ENCODE measurements at places on chromosomes 7 and 10.

DNA sequence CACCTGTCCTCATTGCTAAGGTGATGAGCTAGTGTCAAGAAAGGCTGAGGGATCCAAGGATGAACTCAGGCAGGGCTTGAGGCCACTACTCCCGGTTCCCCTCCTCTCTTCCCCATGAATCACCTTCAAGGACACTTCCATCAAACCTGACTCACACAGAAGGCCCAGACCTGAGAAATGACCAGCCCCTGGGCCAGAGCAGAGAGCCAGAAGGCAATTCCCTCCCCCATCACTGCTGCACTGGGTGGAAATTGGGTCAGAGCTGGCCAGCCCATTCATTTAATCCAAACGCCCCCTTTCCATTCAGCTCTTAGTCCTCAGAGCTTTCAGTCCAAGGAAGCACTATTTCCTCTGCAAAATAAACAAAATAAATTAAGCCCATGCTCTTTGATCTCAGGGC is 182.0 kb downstream of the KCNMA1 start:
- no peak for DNase-seq

DNA sequence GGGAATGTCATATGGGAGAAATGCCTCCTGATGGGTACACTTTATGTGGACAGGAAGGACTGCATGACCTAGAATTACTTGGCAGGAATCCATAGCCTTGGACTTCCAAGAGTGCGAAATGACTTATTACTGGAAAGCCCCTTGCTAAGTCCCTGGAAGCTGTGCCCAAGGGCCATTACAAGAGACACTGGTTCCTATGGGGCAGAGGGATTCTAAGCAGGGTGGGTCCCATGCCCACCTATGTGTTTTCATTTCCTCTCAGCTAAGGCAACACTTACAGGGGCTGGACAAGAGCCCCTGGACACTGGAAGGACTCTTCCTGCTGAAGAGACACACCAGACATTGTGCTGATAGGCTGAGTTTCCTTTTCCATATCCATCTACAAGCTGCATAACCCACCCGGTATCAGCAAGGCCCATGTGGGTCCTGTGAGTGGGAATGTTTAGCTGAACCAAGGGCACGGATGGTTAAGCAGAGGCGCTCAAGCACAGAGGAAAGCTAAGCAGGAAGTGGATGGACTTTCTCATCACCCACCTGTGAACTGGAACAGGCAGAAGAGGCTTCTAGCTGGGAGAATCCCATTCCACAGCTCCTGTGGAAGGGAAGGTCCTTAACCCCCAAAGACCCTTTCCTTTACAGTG is 56.2 kb downstream of the XPNPEP1 start:
- DNase-seq = no peak

DNA sequence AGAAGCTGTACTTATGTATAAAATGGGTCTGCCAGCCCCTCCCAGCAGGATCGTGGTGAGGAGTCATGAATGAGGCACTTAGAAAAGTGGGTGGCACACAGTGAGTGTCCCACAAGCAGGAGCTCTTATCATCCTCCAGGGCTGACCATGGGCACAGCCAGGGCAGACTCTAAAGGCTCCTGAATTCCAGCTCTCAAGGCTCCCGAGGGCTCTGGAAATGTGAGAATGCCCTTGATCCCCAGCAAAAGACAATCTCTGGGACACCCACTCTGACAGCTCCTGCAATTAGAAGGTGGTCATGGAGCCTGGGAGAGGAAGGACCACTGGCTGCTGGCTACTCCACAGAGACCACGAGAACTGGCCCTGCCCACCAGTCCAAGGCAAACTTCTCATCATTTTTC is 1.6 kb downstream of the VSTM4 start:
- no peak for DNase-seq

GRCh38 chr7:30178748-30179436 is 44.1 kb downstream of the MTURN start:
- no peak for DNase-seq

GRCh38 chr10:113348694-113349093 is 204.2 kb upstream of the HABP2 start:
- DNase-seq = no peak

GRCh38 chr10:78759456-78760120 is 309.2 kb upstream of the ZMIZ1 start:
- no peak for DNase-seq

GRCh38 chr7:28873365-28873764 is 84.8 kb downstream of the TRIL start:
- DNase-seq = no peak

DNA sequence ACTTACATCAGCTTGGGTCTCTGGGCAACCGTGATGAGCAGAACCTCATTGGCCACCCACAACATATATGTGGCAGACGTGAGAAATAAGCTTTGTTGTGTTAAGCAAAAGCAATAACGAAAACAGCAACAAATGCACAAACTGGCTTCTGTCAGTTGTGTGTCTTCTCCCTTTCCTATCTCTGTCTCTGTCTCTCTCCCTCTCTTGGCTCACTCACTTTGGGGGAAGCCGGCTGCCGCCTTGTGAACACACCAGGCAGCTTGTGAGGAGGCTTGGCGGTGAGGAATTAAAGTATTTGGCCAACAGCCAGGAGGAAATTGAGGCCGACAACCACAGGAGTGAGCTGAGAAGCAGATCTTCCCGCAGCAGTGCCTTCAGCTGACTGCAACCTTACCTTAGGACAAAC is 21.9 kb upstream of the CDCA7L start:
- no peak for DNase-seq

DNA sequence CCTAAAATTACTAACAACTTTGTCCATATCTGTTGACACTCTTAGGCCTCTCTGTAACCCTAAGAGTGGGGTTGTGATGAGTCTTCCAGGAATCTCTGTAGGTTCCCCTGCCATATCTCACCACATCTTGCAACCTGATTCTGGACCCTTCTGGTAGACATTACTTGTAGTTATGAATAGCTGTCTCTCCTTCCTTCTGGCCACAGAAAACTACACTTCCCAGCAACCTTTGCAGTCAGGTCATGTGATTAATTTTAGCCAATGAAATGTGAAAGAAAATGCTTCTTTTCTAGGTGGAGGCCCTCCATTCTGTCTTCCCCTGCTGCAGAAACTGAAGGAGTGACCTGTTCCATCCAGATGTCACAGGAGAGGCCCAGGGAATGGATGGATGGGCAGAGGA is 147.6 kb upstream of the AOAH start:
- DNase-seq = no peak

- DNase-seq = no peak
Observed at GRCh38 chr10:88114368-88114767, 250.9 kb downstream of the PTEN start.

- DNase-seq = no peak
Observed at GRCh38 chr7:19015098-19015497, 102.3 kb downstream of the TWIST1 start.

DNA sequence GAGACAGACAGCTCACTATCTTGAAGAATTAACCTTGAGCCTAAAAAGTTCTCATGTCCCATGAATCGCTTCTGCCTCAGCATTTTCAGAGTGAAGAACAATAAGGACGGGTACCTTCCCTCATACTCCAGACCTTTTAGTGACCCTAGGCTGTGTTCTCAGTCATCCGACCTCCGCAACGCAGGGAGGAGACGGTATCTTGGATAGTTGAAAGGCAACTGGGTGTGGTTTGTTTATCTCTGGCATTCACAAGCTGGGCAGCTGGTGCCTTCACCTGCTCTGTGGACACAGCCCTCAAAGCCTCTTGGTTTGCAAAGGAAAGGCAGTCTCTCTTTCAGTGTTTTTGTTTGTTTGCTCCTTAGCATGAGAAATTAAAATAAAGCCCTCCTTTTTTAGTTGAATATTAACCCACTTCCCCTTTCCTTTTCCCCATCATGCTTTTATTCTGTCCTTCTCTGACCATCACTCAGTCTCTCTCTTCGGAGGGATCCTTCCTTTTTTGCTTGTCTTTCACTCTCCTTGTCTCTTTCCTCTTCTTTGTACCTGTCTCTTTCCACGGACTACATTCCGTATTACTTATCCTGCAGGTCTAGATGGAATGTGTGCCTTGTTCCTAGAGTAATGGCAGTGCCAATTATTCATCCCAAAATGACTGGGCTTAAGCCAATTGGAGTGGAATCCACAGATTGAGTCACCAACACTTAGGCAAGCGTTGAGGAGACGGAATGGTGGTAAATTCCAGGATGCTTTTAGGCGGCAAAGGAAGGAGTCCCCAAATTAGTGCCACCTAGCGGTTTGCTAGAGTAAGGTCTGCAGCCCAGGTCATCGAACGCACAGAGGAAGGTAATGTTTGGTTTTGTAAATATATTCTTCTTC is 45.8 kb downstream of the PRR15 start:
- no peak for DNase-seq

DNA sequence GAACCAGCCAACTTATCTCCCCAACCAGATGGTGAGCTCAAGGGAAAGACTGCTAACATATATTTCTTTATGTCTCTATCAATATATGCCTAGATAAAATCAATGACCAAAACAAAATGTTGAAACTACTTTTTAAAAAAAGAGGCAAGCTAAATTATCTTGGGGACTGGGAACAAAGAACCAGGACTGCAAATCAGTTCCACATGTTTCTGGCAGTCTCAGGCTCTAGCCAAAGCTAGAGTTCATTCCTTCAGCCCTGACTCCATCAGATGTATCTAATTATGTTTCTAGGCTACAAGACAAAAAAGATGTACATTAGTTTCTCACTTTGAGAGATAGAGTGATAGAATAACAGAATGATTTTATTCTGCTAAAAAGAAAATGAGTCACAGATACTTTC is 1290.3 kb upstream of the SORCS1 start:
- no peak for DNase-seq

DNA sequence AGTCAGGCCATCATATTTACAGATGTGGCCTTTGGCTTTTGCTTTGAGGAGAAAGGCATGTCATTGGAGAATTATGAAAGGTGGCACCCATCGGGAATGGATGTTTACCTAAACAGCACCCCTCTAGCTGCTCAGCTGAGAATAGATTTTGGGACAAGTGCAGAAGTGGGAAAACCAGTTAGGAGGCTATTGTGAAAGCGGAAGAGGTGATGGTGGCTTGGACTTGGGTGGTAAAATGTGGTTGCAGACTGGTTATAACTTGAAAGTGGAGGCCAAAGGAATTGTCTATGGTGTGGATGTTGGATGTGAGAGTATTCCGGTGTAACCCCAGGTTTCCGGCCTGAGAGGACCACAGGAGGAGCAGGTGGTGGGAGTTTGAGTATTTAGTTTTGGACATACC is 5.2 kb upstream of the SLC12A9 start:
- no peak for DNase-seq

DNA sequence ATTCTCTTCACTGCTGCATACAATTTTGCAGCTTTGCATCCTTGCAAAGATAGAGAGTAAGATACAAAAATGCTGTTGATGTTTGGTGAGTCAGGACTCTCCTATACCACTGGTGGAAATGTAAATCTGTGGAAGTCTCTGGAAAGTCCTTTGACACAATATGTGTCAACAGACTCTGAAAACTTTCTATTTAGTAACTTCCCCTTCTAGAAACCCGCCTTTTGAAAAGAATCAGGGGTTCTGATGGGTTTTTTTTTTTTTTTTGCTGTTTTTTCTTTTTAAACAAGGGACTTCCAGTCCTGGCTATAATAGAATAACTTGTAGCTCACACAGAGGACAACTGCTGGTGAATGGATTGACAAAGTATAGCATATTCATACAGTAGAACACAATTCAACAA is 16.4 kb downstream of the NOD1 start:
- DNase-seq = no peak

GRCh38 chr10:26448706-26449435 is 10.7 kb downstream of the APBB1IP start:
- DNase-seq = peak; percentile 47

Data from stimulated activated CD4-positive, alpha-beta T cell treated with anti-CD3 and anti-CD28 coated beads, TNF-alpha, amount 100 ng/mL, for 1 hour (primary cell).